ENCODE measurements at places on chromosomes 2 and 18.

DNA sequence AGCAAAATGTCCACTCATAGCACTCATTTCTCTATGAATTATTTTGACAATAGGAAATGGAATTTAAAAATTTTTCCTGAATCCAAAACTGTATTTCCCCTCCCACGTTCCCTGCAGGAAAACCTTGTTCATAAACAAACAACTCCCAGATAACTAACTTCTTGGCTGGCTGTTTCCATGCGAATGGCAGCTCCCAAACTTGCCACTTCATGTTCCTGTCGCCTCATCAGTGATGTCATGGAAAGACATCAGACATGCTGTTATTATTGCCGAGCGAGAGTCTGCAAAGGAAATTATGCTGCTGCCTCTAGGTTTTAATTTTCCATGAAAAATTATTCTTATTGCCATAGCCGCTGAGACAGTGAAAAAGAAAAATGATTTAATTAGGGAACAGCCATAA, 117.0 kb upstream of the RIOK3 start:
- DNase-seq, result no peak

DNA sequence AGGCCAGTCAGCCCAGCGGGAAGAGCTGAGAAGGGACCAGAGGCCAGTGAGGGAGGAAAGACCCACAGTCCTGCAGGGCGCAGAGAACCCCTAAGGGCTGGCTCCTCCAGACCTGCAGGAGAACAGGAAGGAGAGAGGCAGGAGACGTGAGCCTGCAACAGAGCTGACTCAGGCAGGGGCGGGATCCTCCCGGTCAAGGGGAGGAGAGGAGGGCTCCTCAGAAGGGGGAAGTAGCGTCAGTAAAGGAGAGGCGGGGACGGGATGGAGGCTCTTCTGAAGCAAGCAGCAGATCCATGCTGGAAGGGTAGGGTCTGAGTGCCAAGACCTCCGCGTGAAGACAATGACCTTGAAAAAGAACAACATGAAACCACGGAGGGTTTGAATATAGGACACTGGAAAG, 50.8 kb downstream of the TRABD2A start:
- DNase-seq, result no peak

GRCh38 chr2:215693193-215693998, 257.5 kb upstream of the FN1 start:
- peak; percentile 71 for DNase-seq

DNA sequence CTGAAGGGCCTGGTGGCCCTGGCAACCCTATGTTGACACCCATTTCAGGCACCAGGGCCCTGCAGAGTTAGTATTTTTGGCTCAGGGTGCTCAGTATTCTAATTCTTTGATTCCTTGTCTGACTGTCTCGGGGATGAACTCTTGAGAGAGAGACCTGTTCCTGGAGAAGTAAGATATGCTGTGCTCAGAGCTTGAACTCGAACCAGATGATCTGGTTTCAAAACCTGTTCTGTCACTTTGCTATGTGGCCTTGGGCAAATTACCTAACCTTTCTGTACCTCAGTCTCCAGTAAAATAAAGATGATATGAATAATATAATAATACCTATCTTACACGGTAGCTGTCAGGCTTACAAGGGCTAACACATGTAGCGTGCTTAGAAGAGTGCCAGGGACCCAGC, 294.2 kb downstream of the DYSF start:
- no peak for DNase-seq

DNA sequence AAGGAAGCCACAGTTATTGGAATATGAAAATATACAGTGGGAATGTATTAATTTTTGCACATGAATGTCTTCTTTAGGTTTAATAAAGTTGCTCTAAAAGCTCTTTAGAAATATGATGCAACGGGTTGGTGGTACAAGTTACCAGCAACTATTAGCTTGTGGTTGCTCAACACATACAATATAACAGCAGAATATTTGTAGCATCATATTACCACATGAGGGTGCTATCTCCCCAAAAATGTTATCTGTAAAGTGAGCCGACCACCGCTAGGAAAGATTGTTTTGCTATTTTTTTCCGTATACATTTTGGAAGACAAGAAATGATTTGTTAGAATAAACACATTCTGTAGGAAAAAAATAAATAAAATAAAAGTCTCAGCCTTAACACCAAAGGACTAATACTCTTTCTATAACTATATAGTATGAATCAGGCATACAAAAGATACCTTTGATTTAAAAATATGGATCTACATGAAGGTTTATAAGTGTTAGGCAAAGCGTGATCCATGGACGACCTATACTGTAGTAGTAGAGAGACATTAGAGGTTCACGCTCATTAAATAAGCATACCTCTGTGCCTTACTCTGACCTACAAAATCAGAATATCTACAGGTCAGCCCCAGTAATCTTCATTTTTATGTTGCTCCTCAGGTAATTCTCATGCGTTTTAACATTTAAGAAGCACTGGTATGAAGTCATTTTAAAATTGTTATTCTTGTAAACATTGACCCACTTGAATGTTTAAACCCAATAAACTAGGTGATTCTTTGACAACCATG, 1110.6 kb upstream of the ACVR2A start:
- DNase-seq, result peak; percentile 50

- no peak for DNase-seq
Observed at GRCh38 chr18:24989760-24990593, 362.0 kb downstream of the ZNF521 start.

DNA sequence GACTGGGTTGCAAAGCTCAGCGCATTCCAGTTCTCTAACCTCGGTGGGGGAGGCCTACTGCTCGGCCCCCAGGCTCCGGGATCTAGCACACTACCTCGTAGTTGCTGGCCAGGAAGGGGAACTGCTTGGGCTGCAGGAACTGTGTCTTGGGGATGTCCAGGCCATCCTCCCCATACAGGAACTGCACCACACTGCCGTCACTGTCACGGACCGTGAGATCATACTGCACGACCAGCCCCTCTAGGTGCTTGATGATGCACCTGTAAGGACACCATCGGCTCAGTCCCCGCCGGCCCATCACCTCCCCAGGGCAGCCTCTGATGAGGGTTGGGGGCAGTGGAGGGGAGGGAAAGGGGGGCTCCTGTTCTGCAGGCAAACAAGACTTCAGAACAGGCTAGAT, 61.6 kb downstream of the POLR1A start:
- DNase-seq, result no peak

DNA sequence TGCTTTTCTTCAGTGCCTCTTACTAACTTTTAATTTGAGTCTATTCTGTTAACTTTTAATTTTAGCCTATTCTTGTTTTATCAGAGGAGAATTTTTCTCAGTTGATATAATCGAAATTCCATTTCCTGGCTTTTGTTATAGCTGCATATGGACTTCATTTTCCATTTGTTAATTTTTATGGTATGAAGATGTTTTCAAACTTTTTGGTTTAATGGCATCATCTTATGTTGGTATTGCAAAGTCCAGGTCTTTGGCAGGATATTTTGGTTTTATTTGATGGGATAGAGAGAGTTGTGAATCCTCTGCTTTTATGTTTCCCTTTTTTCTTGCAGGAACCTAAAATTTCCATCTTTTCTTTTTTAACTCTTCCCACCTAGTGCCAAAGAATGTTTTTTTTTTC, 70.9 kb upstream of the RAPGEF4 start:
- no peak for DNase-seq

- no peak for DNase-seq
Observed at GRCh38 chr2:6914828-6915227, 2.4 kb upstream of the RNF144A start.

DNA sequence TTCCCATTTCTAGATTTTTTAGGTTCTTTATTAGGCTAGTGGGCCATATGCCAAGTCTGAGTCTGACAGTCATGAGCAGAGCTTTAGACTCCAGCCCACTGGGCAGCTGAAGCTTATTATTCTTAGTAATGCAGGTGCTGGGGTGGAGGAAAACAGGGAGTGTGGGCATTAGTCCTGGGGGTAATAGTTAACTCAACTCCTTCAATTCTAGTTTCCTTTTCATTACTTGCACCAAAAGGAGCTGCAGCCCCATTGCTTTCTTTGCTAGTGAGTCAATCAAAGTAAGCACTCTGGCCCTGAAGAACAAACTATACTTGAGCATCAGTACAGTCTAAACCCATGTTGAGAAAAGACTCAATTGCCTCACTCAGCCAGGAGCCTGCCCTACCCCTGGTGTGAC, 35.5 kb downstream of the ICOS start:
- DNase-seq, result no peak

- peak; percentile 45 for DNase-seq
Observed at GRCh38 chr2:219475697-219476651, 22.7 kb upstream of the GMPPA start.

DNA sequence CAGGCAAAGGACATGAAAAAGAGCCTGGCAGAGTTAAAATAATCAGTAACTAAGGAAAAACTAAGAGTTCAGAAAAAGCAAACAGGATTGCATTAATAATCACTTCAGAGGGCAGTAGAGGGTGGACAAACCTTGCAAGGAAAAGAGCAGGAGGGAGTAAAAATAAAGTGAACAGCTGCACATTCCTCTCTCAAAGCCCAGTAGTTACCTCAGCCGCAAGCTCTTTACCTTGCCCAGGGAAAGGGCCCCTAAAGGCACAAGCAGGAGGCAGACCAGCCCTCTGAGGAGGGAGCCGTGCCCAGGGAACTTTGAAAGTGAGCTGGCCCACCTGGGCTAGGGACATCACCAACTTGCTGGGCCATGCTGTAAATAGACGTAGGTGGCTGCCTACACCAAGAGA, 196.9 kb downstream of the C1D start:
- no peak for DNase-seq

DNA sequence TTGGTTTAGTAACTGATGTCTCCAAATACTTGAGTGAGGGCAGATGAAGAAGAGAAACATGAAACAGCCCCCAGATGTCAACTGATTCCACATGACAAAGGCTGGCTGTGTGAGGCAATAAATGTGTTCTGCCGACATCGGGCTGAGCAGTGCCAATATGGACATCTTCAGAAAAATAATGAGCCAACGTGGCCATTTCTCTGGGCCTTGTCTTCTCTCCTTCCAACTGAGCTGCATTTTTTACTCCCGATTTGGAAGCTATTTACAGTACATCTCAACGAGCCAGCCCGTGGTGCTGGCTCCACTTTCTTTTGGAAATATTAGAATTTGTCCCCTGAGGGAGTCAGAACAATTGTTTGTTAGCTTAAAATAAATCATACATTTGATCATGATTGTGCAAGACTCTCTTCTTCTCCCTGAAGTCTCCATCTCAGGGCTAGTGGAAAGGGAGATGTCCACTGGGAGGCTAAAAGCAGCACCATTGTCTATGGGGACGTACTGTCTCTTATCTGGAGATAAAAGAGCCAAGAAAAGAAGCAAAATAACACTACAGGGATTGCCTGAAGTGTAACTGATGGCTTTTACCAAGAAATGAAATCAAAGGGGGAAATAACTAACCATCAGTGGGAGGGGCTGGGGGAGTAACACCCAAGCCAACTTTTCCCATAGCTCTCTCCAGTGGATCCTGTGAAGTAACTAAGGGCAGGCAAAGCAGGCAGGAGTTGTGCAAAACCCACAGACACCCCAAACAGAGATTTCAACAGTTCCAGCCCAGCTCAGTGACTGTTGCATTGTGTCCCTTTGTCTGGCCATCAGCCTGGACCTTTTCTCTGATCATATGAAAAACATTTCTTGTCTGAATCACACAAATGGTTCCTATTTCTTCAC, 114.8 kb downstream of the RDH14 start:
- DNase-seq, result peak; percentile 65

DNA sequence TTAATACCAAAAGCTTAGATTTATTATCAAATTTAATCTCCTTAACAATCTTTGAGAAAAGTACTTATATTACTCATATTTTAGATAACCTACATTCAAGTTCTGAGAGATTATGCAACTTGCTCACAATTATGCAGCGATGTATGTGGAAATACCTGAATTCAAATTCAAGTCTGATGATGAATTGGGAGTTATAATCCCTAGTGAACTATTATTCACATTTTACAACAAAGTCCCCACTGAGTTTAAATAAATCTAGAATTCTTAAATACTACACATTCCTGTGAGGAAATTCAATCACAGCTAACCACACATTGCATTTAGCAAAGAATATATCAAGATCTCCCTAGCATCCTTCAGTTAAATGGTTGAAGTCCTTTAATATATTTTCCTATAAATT, 278.4 kb downstream of the NOL4 start:
- DNase-seq, result no peak

DNA sequence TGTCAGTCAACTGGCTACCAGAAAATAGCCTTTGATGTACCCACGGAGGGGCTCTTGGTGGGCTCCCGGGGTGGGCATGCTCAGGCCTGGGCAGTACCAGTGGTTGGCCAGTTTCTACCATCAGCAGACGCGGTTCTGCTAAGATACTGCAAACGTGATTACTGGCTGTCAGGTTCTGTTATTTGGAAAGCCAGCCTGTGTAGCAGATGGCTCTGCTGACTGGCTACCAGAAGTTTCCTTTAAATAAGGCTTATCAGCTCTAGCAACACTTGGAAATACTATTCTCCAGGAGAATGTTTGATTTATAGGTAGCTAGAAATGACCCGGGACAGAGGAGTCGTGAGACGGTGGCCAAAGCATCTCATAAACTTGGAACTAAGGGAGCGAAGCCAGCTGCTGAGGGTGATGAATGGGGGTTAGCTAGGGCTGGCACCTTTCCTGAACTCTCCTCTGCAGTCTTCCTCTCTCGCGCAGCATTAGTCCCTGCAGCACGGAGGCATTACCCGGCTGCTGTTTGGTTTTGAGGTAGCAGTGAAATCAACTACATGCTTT, 171.9 kb downstream of the AGAP1 start:
- DNase-seq, result no peak

DNA sequence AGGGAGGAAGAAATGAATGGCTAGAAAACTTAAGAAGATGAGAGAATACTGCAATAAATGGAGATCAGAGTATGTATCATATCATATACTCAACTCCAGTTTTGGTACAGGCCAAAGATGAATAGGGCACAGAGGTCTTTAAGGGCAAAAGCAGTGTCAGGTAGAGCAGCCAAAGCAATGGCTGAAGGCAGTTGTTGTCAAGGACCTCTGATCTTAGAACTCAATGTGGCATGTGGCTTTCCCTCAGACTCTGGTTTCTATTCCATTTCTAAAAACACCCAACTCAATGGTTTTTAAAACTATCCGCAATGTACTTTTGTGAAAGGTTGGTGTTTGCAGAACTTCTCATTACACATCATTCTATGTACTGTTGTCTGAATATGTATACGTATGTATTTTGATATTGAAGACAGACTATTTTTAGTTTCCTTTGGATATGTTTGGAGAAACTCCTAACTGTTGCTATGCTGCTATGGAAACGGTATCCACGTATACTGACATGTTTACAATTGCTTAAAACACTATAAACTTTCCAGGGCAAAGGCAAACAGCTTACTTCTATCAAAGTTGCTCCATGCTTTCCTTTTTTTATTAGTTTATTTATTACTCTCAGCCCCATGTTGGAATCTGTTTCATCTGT, 58.1 kb upstream of the PELI1 start:
- DNase-seq, result no peak

DNA sequence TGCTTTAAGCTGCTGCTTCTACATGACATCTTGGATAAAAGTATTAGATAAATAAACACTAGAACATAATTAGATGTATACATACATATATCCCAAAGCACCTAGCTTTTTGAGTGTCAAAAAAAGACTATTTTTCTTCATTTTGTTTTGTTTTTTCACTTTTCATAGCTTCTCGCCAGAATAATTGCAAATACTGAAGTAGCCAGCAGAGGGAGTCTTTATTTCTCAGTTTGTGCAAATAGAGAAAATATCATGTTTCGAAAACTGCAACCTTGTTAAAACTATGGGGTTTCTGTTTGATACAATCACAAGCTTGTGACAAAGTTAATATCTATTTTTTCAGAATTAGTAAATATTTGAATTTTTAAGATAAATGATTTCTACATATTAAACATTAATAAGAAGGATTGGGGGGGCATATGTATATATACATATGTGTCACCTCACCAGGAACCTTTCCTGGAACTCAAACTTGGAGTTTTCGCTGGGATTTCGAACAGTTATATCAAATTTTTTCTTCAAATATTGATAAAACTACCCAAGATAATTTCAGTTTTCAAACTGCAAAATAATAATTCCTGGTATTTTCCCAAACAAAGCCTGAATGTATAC, 61.0 kb downstream of the GRB14 start:
- peak; percentile 42 for DNase-seq
